Activated CD8-positive, alpha-beta T cell treated with anti-CD3 and anti-CD28 coated beads for 36 hours (primary cell): ENCODE measurements at places on chromosomes 2 and 18. TPM values are rescaled to one million over a fixed set of nuclear protein-coding genes. Genes with fewer than 3 reads are reported as not detected.

DNA sequence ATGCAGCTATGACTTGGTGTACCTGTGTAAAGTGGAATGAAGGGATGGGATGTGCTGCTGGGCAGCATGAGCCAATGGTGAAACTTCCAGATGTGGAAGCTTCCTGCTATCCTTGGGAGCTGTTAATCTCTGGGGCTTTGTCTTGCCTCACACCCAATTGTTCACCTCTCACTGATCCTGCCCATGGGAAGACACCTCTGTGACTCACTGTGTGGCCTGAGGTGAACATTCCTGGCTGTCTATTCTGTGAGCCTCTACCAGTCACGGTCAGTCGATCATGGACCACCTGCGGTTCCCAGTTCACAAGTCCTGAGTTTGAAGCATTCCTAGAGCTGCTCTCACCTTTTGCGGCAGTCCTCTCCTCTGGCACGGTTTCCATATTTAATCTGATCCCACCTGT lies 12.1 kb downstream of the NEURL3 start:
- no peak for DNase-seq

- no peak for DNase-seq
These were observed 482.6 kb downstream of the TSN start for GRCh38 chr2:122238006-122238559.

- DNase-seq: no peak
These were observed 66.1 kb upstream of the ZNF397 start for GRCh38 chr18:35174745-35175144.

GRCh38 chr2:2719781-2720180 lies 388.7 kb upstream of the MYT1L start:
- DNase-seq: no peak

GRCh38 chr2:98492441-98492840 lies 47.8 kb downstream of the INPP4A start:
- no peak for DNase-seq

GRCh38 chr2:45750001-45750400 lies 98.5 kb downstream of the PRKCE start:
- DNase-seq: no peak

- DNase-seq: no peak
These were observed 100.9 kb downstream of the SH3BP4 start for GRCh38 chr2:235052514-235053354.

DNA sequence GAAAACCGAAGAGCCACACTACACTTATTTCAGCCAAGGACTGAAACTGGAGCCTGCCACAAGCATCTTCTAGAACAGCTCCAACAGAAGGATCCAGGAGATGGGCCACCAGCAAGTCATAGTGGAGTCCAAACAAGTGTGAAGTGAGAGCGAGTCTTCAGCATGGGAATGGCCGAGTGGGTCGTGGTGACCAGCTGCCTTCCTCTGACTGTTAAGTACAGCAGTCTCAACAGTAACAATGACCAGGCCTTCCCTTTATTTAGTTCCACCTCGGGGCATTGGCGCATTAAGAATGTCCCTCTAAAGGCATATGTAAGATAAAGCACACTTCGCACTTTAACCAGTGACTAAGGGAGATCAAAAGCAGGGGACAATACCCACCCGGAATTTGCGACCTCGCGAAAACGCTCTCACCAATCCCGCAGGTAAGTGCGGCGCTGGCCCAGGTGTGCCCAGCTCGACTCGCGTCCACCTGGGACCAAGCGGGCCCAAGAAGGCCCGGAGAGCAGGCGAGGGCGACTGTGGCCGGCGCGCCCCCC lies 1.1 kb downstream of the L3MBTL4 start:
- no peak for DNase-seq

GRCh38 chr18:4455113-4455811 lies at the start of gene DLGAP1:
DLGAP1 (minus strand) TSS chr18:4455307.
- DNase-seq: no peak

The EDAR gene
- 0.11 TPM for total RNA-seq

The TAF4B gene
- 15.1 TPM for total RNA-seq

The CFC1 gene
- total RNA-seq: not detected

The FAM117B gene
- 19.4 TPM for total RNA-seq

The CD28 gene
- 94.2 TPM for total RNA-seq
